Occipital lobe (tissue), 3 donors: ENCODE measurements at places on chromosomes 5 and 9.
A peak's percentile ranks its signal among the peaks of the same experiment; 100 is the strongest.

- DNase-seq = no peak
Observed at GRCh38 chr9:124353811-124354274, 61.4 kb downstream of the PSMB7 start.

- DNase-seq = peak; percentile 71
Observed at GRCh38 chr9:33676746-33677505, 118.4 kb upstream of the PRSS3 start.

DNA sequence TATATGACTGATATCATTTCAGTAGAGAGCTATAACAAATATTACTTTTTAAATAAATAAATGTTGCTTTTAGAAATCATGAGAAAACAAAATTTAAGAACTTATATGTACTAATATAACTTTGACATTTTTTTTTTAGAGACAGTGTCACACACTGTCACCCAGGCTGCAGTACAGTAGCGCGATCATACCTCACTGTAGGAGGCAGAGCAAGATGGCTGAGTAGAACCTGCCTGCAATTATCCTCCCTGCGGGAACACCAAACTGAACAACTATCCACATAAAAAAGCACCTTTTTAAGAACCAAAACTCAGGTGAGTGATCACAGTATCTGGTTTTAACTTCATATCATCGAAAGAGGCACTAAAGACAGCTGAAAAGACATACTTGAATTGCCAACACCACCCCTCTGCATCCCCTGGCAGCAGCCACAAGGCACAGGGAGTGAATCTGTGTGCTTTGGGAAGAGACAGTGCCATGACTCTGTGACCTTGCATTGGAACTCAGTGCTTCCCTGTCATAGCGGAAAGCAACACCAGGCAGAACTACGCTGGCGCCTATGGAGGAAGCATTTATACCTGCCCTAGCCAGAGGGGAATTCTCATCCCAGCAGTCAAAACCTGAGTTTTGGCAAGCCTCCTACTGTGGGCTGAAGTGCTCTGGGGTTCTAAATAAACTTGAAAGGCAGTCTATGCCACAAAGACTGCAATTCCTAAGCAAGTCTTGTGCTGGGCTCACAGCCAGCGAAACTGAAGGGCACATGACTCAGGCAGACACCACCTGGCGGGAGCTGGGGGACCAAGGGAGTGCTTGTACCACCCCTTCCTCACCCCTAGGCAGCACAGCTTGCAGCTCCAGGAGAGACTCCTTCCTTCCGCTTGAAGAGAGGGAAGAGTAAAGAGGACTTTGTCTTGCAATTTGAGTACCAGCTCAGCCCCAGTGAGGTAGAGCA, 142.7 kb downstream of the FBXL17 start:
- no peak for DNase-seq

DNA sequence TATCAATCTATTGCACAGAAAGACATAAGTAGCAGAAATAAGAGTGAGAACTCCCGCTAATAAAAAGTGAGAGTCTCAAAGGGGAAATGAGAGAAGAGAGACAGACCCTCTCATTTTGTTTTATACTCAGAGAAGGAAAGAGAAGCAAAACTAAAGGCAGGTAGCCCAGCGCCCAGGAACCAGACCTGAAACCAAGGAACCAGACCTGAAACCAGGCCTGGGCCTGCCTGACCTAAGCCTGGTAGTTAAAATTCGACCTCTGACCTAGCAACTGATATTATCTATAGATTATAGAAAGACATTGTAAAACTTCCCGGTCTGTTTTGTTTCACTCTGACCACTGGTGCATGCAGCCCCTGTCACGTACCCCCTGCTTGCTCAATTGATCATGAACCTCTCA, 134.5 kb upstream of the SEMA6A start:
- DNase-seq = no peak

DNA sequence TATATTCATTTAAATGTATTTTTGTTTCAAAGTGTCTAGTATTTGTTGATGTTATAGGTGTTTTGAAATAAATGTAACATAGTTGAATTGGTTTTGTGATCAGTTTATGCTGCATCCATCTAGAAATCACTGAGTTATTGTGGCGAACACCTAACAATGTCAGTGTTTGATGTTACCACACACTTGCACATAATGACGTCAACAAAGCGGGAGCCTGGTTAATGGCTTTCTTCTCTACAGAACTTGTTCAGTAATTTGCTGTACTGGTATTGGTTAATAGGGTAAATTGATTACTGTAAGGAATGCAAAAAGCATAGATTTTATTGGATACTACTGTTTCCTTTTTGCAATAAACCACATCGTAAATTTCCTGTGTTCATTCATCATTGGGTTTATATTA, 133.0 kb downstream of the ATG10 start:
- DNase-seq = no peak
